ENCODE measurements at places on chromosomes 13 and 19. TPM values are rescaled to one million over a fixed set of nuclear protein-coding genes. Genes with fewer than 3 reads are reported as not detected.

Gene COL5A3
- 0.96 TPM for polyA plus RNA-seq

DNA sequence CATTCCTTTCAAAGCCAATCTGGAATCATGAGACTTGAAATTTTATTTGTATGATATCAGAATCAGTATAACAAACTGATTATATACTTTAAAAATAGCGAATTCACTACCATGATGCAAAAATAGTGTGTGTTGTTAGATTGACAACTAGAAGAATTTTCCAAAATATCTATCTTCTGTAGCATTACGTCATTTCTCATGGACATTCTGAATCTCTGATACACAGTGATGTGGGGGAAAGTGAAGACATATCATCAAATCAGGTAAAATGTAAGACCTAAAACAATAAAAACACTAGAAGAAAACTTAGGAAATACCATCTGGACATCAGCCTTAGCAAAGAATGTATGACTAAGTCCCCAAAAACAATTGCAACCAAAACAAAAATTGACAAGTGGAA, 1292.0 kb upstream of the PCDH9 start:
- DNase-seq, result no peak

Gene FGF22
- 0.92 TPM for polyA plus RNA-seq

- DNase-seq, result peak; percentile 88
These were observed at the start of gene EEF2 for GRCh38 chr19:3984908-3985642. Gene EEF2 (minus strand): TSS chr19:3985463. CDS start chr19:3985380, 83 bp downstream.

DNA sequence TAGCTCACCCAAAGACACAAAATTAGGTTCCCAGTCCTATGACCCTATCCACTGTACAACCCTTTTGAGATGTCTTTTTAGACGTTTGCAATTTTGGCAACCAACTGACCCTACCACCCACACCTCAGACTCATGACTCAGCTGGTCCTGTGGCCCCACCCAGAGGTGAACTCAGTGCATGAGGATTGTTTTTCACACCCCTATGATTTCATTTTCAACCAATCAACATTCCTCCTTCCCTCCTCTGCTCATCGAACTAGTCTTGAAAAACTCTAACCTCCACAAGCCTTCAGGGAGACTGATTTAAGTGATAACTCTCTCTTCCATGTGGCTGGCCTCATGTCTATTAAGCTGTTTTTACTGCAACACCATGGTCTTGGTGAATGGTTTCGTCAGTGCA, 350.7 kb downstream of the UQCRFS1 start:
- no peak for DNase-seq
